ELR (cell line): ENCODE measurements at places on chromosomes 16 and 17.

DNA sequence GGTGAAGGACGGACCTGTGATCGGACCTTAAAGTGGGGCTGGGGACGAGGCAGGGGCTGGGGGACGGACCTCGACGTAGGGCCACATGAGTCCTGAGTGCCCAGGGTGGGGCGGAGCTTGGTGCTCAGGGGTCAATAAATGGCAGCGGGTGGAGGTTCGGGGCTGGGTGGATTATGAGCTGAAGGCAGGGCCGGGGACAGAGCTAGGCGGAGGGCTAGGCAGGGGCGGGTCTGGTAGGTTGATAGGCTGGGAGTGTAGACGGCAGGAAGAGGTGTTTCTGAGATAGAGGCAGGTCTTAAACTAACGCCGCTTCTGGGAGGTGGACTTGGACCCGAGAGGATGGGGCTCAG, 733 bp downstream of the CHRNB1 start:
- no peak for DNase-seq

DNA sequence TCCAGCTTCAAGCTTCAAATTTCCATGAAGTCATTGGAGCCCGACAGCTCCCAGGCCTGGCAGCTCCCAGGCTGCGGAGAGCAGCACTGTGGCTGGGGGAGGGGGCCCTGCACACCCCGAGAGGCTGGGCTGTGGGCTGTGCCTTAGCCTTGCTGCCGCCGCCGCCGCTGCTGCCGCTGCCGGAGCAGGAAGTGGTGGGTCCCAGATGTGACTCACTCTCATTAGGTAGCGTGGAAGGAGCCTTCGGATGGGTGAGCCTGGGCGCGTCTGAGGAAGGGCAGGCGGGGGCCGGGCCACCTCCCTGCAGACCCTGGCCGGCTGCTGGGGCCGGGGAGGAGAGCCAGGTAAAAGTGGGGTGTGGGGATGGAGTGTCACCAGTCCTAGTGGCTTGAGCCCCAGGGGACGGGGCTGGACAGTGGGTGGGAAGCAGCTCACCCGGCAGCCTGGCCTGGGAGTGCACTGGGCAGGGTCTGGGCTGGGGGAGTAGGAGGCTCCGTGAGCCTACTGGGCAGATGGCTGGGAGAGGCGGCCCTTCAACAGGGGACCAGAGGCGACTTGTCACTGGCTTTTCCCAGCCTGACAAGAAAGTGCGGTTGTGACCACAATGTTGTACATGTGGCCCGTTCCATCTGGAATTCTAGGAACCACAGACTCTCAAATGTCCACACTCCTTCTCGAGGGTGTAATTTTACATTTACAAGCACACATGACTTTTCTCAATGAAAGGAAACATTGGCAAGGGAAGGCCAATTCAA, at the start of gene ADCY7:
ADCY7 (plus strand) TSS at position 215 of the 755 bp plus-strand sequence. CDS start 21,629 bp downstream, outside the sequence.
- DNase-seq, result peak; percentile 92

DNA sequence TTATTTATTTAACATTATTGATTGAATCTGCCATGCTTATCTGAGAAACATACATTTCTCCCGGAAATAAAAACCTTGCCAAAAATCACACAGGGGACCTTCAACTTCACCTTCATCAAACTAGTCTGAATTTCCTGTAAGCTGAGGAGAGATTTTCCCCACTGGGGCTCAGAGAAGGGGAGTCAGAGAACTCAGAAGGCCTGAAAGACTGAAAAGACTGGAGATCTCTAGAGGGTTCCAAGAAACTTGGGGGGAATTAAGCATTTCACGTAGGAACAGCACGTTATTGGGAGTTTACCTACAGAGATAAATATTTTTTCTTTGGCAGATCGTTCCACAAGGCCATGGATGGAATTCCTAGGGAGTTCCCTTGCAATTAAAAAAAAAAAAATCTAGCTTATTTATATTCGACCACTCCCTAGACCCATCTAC, 528 bp upstream of the NOL11 start:
- DNase-seq, result no peak

DNA sequence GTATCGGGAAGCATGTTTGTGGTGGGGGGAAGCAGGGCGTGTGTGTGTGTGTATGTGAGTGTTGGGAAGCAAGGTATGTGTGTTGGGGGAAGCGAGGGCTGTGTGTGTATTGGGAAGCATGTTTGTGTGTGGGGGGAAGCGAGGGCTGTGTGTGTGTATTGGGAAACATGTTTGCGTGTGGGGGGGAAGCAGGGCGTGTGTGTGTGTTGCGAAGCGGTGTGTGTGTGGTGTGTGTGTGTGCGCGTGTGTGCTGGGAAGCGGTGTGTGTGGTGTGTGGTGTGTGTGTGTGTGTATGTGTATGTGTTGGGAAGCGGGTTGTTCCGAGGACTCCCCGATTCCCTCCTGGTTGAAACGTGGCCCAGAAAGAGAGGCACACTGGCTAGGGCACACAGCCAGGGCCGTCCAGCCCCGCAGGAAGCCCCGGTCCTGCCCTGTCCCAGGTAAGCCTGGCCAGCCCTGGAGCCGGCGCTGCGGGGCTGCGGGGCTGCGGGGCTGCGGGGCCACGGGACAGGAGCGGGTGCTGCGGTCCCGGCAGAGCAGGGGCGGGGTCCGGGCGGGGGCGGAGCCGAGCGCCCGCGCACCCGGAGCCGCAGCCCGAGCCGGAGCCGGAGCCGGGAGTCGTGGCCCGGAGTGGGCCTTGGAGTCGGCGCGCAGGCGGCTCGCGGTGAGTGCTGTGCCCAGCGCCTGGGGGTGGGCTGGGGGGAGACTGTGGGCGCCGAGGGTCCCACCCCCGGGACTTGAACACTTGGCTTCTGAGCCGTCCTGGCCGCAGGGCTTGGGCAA, at the start of gene NOD2:
NOD2 (plus strand) TSS at position 608 of the 783 bp plus-strand sequence. CDS start 5,890 bp downstream, outside the sequence.
- DNase-seq, result peak; percentile 26

DNA sequence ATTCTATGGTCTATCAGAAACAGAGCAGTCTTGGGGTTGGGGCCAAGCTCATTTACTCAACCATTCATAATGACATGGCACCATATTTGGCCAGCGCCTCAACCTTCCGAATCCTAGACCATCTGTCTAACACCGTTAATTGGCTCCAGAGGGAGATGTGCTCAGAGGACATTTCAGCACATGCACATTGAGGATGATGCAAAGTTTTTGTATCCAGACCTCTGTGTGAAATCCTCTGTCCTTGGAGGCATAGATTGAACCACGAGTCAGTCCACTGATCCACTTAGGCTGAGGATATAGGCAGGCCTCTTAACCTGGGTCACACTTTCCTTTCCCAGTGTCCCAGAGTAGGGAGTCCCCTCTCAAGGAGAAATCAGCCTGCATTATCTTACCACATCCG, 85.5 kb downstream of the SHISA6 start:
- no peak for DNase-seq

DNA sequence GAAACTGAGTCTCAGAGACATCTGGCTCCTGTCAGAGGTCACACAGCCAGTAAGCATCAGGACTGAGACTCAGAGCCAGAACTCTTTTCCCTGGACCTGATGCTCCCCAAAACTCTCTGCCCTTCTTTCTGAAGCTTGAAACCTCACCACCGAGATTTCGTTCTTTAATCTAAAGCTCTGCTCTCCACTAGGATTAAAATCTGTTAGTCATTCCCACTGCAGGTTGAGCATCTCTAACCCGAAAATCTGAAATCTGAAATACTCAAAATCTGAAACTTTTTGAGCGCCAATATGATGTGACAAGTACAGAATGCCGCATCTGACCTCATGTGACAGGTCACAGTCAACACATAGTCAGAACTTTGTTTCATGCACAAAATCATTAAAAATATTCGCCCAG, 2.2 kb downstream of the CDH16 start:
- no peak for DNase-seq
